ENCODE measurements at places on chromosomes 3 and 15.

- no peak for DNase-seq
Measured at GRCh38 chr15:63556736-63557135, 40.5 kb upstream of the FBXL22 start.

DNA sequence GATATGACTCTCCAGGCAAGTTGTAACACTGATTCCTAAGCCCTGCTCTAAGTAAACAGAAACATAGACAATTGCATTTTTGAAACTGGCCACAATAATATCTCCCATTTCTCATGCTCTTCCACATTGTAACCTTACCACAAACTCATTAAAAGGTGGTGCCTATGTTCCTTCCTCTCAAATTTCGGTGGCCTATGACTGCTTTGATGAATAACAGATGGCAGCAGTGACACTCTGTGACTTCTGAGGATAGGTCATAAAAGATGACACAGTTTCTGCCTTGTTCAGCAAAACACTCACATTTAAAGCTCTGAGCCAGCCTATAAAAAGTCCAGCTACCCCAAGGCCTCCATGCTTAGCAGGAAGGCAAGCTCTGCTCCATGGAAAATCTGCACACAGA, 195.2 kb downstream of the EFHB start:
- no peak for DNase-seq

GRCh38 chr3:132624790-132625189, 27.7 kb downstream of the ACKR4 start:
- no peak for DNase-seq

DNA sequence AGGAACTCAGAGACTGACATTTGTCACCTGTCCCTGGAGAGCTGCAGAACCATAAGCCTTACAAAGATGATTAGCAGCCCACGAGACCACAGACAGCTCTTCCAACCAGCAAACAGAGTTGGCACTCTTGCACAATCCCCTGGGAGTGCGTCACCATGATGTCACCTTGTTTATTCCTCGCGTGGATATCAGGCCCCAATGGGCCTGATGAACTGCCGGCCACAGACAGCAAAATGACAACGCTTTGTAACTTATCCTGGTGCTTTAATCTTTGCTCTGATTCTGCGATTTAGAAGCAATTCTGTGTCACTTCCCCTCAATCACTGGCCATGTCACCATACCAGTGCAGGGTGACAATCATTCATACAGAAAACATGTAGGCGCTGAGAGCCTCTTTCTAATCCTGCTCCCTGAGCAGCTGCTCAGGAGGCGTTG, 89.2 kb downstream of the TAMM41 start:
- no peak for DNase-seq

DNA sequence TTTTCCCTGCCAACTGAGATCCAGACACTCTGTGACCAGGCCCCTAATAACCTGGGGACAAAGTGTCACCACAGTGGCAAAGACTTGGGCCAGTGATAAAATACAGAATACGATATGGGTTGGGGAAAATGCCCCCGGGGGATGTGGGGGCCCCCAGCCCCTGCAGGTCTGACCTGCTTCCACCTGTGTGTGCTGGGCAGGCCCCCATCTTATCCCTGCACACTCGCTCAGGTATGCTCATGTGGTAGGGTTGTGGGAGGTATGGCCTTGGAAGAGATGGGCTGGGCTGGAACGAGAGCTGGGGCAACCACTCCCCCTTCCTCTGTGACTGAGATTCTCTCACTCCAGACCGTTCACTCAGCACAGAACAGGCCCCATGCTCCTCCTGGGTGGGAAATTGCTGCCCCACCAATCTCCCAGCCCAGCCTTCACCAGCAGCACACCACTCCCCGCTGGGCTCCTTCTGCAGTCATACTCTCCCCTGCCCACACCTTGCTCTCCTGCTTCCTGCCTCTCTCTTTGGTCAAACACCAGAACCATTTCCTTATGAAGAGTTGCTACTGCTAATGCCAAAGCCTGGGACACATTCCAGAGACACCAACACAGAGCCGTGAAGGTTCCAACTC, 9.6 kb upstream of the CPEB1 start:
- no peak for DNase-seq

- DNase-seq = no peak
Measured at GRCh38 chr15:78341057-78341987, 1.2 kb downstream of the CRABP1 start.

- DNase-seq = no peak
Measured at GRCh38 chr3:17643691-17644090, 98.7 kb downstream of the TBC1D5 start.

GRCh38 chr3:178568155-178568731, 32.0 kb downstream of the KCNMB2 start:
- no peak for DNase-seq

DNA sequence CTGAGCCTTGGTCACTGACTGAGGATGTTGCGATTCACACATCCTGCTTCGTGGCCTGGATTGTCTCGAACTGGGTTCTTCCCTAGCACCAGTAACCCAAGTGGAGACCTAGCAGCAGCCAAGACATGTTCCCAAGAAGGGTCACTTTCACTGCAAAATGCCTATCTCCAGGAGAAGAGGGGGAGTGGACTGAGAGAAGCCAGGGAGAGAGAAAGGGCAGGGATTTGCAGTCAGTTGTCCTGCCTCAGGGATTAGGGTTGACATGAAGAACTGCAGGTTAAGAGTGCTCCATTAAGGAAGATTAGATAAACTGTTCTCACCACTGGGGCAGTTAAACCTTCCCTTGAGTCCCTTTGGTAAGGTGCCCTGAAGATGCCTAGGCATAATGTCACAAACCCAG, 5.7 kb upstream of the CD276 start:
- DNase-seq = no peak

- no peak for DNase-seq
Measured at GRCh38 chr3:61742006-61742405, 180.6 kb downstream of the PTPRG start.

DNA sequence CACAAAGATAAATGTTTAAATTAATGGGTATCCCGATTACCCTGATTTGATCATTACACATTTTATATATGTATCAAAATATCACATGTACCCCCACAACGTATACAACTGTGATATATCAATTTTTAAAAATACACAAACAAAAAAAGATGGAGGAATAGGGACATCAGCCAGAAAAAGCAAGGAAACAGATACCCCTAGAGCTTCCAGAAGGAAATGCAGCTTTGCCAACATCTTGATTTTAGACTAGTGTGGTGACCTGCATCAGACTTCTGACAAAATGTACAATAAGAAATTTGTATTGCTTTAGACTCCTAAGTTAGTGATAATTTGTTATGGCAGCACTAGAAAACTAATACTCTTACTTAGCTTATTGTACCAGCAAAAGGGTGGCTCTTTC, 483.8 kb downstream of the TUSC7 start:
- DNase-seq = no peak

DNA sequence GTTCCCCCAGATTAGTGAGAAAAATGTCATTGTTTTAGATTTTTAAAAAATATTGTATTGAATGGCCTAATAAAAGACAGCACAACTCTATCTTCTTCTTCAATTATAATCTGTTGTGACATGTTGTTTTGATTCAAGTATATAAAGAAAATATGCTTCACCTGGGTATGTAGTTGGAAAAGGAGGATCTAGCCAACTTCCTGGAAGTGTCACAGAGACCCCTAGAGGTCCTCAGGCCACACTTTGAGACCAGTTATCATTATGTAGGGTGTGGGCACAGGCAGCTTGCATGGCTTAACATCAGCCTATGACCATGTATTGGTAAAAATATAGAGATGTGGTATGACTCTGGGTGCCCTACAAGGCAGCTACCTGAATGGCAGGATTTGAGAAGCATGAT, 14.7 kb upstream of the RYR3 start:
- no peak for DNase-seq

GRCh38 chr3:122014741-122015140, 7.3 kb downstream of the ILDR1 start:
- DNase-seq = no peak

DNA sequence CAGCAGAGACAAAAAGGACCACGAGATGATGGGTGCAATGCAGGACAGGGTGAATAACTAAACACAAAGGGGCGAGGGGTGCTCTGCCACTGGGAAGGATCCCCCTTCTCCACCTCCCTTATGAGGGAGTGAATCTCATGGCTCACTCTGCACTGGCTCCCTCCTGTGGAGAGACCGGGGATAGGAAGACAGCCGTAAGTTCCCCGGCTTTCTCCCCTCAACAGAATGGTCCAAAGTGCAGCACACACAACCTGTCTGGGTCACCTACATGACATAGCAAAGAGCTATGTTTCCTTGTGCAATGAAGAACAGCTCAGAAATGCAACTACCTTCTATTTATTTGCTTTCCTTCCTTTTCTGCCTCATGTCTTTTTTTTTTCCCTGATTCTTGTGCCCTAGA, 7.8 kb upstream of the ACSBG1 start:
- no peak for DNase-seq

- peak; percentile 75 for DNase-seq
Measured at GRCh38 chr3:185659942-185660921, 74.1 kb downstream of the SENP2 start.

GRCh38 chr3:138188013-138188730, 1.1 kb downstream of the ARMC8 start:
- DNase-seq = peak; percentile 31

- peak; percentile 83 for DNase-seq
Measured at GRCh38 chr3:52455283-52456168, at the start of gene NISCH. Gene NISCH, plus strand, starts transcription at chr3:52455604. Its CDS starts 38 bp downstream, at chr3:52455642.

DNA sequence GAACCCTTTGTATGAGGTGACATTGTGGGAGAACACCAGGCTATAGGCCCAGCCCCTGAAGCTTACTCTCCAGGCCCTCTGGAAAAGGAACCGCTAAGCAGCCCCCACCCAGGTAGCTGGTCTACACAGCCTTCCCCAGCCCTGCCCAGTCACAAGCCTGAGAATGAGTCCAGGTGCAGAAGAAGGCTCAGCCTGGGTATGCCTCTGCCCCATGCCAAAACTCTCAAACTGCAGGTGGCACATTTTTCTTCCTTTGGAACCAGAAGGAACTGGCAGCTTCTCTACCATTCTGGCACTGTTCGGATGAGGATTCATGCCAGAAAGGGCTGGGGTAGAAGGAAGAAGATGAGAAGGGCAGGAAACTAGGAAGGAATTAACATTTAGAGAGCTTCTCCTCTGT, 23.7 kb upstream of the TBC1D21 start:
- no peak for DNase-seq

DNA sequence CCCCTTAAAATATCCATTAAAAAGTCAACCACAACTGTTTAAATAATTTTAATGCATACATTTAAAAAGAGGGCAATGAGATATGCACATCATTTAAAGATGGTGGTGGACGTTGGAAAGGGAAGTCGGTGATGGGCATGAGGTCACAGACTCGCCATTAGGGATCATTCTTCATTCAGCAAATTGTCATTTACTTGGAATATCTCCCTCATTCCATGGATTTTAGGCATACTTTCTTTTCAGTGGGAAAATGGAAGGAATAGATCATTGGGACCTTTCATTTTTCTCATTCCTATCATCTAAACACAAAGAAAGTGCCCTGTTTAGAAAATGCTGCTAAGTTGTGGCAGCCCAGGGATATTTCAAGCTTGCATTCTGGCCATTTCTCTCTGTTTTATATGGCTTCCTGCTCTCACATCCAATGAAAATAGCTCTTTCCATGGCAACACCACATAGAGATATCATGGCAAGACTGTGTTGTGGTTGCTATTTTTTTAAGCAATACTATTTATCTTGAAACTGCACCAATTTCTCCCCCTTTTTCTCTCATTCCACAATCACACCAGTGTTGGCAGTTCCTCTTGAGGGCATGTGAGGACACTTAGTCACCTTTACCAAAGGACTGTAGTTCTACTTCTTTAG, 40.7 kb upstream of the LMCD1 start:
- no peak for DNase-seq

GRCh38 chr15:70964058-70964457, 71.4 kb downstream of the LRRC49 start:
- no peak for DNase-seq

- DNase-seq = no peak
Measured at GRCh38 chr15:77986891-77987764, 90.4 kb downstream of the TBC1D2B start.

- no peak for DNase-seq
Measured at GRCh38 chr3:170542704-170543103, 43.2 kb downstream of the SLC7A14 start.

- no peak for DNase-seq
Measured at GRCh38 chr3:45353070-45353469, 35.3 kb upstream of the LARS2 start.

DNA sequence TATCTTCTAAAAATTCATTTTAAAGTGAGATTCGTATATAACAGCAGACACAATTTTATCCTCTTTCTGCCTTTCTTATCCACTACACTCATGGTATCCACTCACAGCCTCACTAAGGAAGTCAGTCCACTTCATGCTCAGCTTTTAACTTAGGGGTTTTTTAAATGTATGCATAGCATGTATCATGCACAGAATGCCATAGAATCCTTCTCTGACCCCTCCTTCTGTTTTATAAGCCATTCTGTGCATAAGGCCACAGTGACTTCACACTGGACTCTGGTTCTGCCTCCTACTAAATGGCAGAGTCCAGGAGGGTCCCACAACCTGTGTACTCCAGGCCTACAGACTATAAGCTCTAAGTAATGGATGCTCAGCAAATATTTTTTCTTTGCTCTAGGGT, 129.2 kb downstream of the ATG7 start:
- DNase-seq = no peak

- DNase-seq = peak; percentile 71
Measured at GRCh38 chr3:112086076-112086854, at the start of gene C3orf52. Gene C3orf52, plus strand, starts transcription at chr3:112086389. Its CDS starts 19 bp downstream, at chr3:112086408.

DNA sequence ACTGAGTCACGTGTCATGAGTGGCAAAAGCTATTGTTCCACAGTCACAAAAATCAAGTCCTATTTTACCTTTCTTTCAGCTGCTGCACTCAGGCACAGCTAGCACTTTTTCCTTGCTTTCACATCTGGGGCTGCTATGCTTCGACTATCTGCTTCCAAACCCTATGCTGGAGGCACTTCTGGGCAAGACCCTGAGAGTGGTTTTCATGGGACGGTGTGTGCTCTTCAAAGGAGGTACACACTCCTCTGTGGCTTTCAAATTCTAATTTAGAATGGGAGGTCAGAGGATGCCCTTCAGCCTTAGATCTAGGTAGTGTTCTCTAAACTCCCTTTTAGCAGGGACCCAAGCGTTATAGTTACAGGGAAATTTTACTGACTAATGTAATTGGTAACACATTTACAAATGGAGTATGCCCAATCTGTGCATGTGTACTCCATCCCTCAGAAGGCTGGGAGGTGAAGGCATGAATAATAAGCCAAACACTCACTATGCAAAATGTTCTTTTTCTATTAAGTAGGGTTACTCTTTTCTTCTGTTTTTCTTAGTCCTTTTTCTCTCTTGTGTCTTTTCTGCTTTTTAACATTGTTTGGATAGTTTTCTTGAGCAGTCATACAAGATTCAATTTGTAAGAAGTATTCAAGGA, 188.3 kb downstream of the LSAMP start:
- DNase-seq = no peak

GRCh38 chr3:122235147-122235546, 51.7 kb downstream of the CASR start:
- no peak for DNase-seq

DNA sequence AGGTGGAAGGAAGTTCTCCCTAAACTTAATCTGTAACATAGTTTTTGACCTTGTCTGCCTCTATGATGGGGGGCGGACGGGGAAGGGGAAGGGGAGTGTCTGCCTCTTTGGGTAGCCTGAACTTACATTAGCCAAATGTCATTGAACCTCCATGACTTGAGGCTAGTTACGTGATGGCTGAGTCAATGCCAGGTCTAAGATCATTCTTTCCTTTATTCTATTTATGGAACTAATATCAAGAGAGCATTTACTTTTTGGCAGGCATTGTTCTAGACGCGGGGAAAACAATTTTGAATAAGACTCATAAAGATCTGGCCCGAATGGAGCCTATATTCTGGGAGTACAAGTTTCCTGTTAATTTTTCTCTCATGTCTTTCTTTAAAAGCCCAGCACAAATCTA, 340.7 kb upstream of the C2CD4B start:
- DNase-seq = no peak

Data from uterus (tissue), 4 donors.